ENCODE measurements at places on chromosomes 11 and 22. TPM values are rescaled to one million over a fixed set of nuclear protein-coding genes. Genes with fewer than 3 reads are reported as not detected.

DNA sequence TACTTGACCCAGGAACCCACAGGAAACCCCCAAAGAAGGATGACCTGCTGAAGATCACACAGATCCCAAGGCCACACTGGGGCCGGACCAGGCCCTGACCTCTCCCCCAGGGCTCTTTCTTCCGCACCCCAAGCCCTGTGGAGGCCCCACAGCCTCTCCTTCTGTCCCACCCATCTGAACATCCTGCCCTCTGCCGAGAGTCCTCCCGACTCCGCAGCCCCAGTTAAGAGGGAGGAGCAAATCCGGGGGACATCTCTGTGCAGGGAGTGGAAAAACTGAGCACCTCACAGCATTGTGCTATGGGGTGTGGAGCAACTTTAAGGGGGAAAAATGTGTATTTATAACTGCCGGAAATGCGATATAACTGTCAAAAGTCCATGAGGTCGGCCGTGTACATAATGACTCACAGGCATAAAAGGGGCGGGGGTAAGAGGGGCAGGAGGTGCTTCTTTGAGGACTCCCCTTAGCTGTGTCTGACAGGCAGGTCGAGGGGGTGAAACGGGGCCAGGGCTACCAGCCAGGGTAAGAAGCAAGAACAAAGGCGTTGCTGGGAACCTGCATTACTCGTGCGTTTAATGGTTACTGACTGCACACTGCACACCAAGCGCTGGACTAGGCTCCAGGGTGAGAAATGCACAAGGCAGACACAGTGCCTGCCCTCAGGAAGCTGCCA is 57.2 kb downstream of the WNT11 start:
- H3K36me3 ChIP-seq, result no peaks in the 10 kb centered on the region
- no peak for DNase-seq
- H3K27me3 ChIP-seq, result no peaks in the 10 kb centered on the region
- H3K27ac ChIP-seq, result no peak overlapping the region

DNA sequence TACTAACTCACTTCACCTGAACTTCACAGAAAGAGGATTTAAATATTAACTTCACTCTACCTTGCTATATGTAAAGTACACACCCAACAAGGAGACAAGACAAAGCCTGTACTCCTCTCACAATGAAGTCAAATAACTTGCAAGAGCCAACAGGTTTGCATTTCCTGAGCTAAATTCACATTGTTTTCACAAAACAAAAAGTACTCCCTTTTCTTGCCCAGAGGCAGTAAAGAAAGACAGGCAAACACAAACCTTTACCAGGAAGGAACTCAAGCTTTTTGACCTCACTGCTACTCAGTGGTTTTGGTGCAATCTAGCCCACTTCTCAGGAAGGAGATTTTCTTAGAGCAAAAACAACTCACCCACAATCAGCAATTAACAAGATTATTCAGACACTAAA is 15.7 kb downstream of the USP28 start:
- H3K4me3 ChIP-seq, result no peak overlapping the region
- H3K27me3 ChIP-seq, result no peaks in the 10 kb centered on the region
- no peaks in the 10 kb centered on the region for H3K36me3 ChIP-seq
- DNase-seq, result no peak
- no peak overlapping the region for H3K27ac ChIP-seq

DNA sequence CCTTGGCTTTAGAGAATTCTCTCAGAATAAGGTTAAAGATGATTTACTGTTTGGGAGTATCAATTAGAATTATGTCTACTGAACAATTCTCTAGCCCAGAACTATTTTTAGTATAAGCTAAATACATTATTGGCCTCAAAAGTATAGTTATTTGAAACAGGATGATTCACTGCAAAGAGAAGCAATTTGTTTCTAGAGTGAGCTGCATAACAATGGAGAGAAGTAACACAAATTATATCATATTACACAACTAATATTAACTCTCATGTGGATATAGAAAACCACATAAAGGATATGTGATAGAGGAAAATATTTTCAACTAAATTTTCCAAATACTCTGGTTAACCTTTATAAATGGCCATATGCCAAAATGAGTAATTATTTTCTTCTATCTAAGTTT is 24.9 kb downstream of the PGM2L1 start:
- no peaks in the 10 kb centered on the region for H3K36me3 ChIP-seq
- H3K27me3 ChIP-seq, result no peaks in the 10 kb centered on the region
- no peak overlapping the region for H3K27ac ChIP-seq
- H3K4me3 ChIP-seq, result no peak overlapping the region

DNA sequence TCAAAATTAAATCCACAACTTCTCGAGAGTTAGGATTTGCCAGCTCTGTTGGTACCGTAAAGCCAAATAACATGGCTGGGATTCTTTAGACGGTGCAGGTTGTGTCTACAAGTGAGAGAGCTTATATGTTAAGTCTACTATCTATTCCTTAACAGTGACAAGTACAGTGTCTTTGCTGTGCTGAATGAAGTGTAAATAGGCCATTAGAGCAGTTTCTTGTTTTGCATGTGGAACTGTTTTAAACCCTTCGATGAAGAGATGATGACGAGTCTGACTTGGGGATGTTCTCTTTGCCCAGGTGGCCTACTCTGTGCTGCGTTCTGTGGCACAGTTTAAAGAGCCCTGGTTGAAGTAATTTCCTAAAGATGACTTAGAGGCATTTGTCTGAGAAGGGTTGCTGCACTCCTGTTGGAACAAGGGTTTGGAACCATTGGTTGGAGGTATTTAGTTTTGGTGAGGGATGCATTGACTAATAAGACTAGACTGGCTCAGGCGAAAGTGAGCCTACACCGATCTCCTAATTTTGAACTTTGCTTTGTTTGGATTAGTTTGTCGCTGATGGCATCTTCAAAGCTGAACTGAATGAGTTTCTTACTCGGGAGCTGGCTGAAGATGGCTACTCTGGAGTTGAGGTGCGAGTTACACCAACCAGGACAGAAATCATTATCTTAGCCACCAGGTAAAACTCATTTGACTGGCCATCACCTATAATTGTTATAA is 988 bp downstream of the RPS3 start:
- DNase-seq, result no peak
- no peaks in the 10 kb centered on the region for H3K27me3 ChIP-seq
- peak overlapping the region; percentile 90 for H3K4me3 ChIP-seq

DNA sequence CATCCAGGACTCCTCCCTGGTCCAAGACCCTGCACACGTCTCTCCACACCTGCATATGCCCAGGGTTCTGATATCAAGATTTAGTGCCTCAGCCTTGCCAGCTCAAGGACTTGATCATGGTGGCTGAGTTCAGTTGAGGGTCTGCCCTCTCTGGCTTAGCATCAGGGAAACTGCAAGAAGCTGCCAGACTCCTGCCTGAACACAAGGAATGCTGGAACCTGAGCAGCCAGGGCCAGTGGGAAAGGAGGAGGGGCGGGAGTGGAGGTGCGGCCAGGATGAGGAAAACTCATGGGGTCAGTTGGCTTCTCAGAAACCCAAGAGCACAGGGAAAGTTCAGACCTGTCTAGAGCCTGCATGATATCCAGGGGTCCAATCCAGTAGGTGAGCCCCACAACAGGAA is 546.1 kb downstream of the BUD13 start:
- H3K27ac ChIP-seq, result no peak overlapping the region
- H3K36me3 ChIP-seq, result no peaks in the 10 kb centered on the region
- DNase-seq, result no peak

Gene KRTAP5-1
- not detected for total RNA-seq

Gene OR8G1
- total RNA-seq, result 2.6 TPM

Gene PRR5L
- total RNA-seq, result 15.4 TPM

Data from testis (tissue), 5 donors.